ENCODE measurements at places on chromosomes 3 and 15. TPM values are rescaled to one million over a fixed set of nuclear protein-coding genes. Genes with fewer than 3 reads are reported as not detected.
A peak's percentile ranks its signal among the peaks of the same experiment; 100 is the strongest.

GRCh38 chr15:98455904-98456303, 192.4 kb upstream of the IGF1R start:
- no peak for DNase-seq

GRCh38 chr3:36591959-36592358, 172.4 kb downstream of the DCLK3 start:
- DNase-seq = no peak

DNA sequence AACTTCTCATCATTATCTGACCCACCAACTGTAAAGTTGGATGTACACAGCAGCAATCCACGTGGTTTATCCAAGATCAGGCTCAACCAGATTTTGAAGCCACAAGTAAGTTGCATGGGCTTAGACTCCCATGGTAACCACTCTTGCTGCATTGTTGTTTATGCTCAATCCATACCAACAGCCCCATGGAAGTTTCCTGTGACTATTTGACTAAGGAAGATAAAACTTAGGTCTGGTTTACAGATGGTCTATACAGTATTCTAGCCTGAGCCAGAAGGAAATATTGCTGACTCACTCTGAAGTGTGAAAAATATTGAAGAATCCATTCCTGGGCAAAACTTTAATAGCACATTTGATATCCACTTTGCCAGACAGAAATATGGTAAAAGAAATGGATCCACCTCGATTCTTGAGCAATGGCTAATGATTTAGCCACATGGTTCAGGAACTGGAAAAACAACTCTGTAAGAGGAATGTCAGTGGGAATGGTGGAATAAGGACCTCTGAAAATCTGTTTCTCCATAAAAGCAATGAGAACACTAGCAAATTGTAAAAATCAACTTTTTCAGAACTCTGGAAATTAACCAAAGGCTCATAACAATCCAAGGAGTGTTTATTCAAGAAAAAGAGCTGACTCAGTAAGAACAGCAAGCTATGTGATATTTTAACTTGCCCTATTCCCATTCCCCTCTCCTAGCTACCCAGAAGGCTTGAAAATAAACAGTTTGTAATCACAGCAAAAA, 162.9 kb upstream of the STT3B start:
- no peak for DNase-seq

- DNase-seq = no peak
These were observed 60.4 kb downstream of the CRYGS start for GRCh38 chr3:186483611-186484340.

DNA sequence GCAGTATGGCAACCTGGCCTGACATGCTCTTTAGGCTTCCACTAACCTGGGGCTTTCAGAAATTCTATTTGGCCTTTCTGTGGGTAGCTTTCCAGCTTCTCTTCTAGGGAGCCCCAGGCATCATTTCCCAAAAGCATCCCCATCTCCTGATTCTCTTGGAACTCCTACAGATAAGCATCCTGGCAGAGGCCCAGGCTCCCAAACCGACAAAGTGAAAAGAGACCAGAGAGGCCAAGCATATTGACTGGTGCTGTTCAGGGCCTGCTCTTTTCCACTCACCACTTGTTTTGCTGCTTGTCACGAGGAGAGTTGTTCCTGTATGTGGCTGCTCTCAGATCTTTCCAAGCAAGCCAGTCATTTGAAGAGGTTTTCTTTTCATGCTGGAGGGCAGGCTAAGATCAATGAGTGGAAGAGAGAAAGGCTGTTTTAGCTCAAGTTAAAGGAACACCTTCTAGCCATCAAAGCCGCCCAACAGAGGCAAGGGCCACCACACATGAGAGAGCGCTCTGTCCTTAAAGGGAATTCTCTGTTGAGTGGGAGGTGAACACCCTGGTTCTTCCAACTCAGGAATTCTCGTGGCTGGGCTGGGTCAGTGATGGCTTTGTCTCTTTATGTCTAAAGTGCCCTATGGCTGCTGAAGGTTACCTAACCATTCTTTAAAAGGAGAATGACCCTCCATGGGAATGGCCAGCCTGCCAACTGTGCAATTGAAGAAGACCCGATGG, 31.1 kb upstream of the NR2E3 start:
- no peak for DNase-seq

Gene CPLX3
- not detected for total RNA-seq

GRCh38 chr15:88126695-88127431, 129.7 kb downstream of the NTRK3 start:
- no peak for DNase-seq

DNA sequence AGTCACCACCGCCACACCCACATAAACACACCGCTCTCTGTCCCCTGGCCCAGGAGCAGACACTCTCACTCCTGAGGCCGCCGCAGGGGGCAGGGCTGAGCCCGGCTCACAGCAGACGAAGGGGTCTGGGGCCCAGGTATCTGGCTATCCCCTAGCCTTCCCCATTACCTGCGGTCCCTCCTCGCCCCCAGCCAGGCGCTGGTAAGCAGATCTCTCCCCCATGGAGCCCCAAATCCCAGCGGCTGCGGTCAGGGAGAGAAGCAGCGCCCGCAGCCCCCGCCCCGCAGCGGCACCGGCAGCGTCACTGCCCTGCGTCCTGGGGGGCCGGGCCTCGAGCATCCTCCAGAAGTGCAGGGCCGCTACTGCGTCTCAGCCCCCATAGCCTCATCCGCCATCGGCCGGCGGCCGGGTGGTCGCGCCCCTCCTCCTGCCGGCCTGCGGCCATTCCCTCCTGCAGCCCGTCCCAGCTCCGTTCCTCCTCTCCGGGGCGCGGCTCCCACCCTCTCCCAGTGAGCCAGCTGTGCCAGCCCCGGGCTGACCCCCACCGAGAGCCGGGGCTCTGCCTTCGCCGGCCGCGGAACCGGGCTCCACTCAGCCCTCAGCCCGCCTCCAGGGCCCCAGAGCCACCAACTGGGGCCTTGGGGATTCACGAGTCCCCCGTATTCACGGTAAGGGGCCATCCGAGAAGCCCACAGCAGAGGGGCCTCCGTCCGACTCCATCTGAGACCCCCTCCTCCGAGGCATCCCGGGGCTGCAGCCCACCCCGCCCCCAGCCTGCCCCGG, 13.1 kb downstream of the TNK2 start:
- DNase-seq = peak; percentile 73

Gene LEO1
- 14.8 TPM for total RNA-seq

GRCh38 chr3:171789759-171790505, 20.4 kb downstream of the PLD1 start:
- no peak for DNase-seq

Gene GADL1
- total RNA-seq = 0.46 TPM

GRCh38 chr3:167575000-167575600, 78.6 kb downstream of the WDR49 start:
- DNase-seq = no peak

Gene SLC38A3
- total RNA-seq = 8.9 TPM

Gene CAV3
- 15.7 TPM for total RNA-seq

DNA sequence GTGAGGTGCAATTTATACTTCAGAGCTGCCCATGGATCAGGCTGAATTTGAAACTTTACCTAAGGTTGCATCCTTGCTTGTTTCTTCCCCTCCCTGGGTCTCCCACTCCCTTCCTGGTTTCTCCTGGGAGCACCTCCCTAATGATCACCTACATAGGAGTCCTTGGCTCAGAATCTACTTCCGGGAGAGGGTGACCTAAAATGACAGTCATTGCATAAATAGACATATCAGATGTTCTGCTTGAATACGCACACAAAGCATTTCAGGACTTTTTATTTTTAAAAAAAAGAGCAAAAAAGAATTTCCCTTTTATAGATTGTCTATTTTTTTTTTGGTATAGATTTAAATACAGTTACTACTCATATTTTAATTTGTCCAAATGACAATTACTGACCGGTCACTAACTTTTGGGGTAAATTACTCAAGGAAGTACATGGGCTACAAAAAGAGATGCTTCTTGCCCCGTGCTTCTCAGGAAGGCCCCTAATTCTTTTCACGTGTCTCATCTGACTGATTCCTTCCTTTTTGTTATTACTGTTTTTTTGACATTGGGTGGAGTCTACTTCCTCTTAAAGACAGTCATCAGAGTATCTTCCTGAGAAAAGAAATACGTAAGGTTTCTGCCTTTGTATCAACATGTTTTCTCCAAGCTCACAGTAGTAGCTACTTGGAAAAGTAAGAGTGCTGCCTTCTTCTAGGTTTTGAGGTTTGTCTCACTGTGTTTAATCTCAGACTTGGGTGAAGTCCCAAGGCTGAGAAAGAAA, 4.9 kb upstream of the MYZAP start:
- no peak for DNase-seq

DNA sequence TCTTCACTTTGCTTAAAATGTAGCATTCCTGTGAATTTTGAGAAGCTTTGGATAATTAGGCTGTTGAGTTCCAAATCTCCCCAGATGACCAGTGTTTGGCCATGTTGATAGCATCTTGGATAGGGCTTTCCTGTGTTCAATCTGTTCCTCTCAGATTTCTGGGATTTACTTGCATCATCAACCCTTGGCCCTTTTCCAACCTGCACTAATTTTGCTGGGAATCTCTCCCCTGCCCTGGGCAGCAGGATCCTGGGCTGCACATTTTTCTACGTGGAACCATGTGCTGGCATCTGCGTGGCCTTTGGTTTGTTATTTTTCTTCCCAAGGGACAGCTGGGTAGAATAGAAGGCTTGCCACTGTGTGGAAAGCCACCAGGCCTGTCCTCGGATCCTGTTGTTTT, 75.4 kb upstream of the PLXNA1 start:
- DNase-seq = no peak

Gene INAFM2
- 17.5 TPM for total RNA-seq

GRCh38 chr3:186959029-186959624, 28.8 kb downstream of the ST6GAL1 start:
- no peak for DNase-seq

DNA sequence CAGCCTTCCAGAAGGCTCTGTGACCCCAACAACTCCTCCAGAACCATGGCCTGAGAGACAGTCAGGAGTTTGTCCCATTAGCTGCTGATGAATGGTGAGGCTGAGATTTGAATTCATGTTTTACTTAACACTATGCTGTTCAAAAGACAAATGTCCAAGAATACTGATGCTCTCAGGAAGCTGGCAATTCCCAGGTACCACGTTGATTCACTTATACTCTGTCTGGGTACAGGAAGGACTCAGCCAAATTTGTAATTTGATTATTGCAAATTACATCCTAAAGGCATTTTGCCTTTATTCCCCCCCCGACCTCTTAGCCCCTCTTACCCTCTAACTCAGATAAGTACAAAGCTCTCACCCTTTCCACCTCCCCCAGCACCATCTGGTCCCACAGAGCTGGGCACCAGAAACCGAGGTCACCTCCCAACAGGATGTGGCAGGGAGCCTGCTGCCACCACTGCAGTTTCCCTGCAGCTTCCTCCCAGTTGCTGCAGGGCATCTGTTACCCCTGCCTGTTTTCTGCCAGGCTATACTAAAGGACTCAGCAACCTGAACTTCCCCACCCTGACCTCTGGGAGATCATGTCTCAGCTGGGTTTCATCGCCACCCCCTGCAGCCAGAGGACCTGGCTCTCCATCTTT, 33.6 kb downstream of the EAF1 start:
- no peak for DNase-seq

DNA sequence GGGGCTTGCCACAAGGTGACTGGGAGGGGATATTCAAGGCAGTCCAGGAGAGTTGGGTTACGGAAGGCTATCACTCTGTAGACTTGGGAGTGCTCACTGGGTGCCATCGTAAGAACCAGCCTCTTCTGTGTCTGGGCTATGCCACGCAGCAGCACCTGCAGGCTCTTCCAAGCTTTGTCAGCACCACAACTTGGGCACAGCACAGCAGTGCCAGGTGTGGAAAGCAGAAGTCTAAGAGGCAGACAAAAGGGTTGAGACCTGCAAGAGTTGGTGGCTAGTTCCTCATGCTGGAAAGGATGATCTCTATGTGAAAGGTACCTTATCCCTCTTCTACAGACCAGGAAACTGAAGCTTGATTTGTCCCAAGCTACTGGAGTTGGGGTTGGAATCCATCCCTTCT, 15.8 kb downstream of the CX3CR1 start:
- DNase-seq = no peak

Gene CASR
- not detected for total RNA-seq

DNA sequence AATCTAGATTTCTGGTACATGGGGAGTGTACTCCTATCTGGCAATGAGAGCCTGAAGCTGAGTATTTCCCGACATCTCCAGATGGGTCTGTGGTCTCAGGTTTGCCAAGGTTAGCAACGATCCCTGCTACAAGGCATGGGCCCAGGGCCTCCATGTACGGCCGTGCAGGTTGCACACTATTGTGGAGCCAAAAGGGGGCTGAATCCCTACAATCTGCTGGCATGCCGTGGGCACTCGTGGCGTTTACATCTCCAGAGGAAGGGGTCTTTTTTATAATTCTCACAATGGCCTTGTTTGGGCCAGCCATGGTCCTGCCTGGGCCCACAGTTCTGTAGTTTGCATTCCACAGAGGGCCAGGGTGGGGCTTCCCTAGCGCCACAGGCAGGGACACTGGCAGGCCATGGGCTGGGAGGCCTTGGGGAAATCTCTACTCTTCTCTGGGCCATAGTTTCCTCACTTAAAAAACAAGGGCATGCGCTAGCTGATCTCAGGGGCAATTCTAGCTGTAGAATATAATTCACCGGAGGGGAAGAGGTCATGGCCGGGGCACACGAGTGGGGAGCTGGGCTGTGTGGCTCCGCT, 68.9 kb upstream of the TLE3 start:
- DNase-seq = no peak

Measured in gastrocnemius medialis (tissue), 4 donors.